ENCODE measurements at places on chromosomes 4 and X.

DNA sequence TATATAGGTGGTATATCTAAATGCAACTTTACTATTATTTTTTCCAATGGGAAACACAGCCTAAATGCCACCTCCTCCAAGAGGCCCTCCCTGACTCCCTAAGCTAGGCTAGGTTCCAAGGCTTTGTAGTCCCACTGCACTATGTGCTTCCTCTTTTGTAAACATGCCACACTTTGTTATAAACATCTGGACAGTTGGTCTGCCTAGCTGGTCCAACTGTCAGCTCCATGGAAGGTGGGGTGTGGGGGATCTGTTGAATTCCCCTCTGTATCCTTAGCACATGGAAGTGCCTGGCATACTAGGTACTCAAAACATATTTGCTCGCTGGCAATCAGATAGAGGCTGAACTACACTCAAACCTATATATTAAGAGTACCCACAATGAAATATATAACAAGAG, 63.4 kb downstream of the SLC9A7 start:
- DNase-seq = no peak

- DNase-seq = no peak
Observed at GRCh38 chr4:152357206-152357605, 178.7 kb downstream of the FBXW7 start.

GRCh38 chr4:16027626-16028025, 56.2 kb downstream of the PROM1 start:
- DNase-seq = no peak

DNA sequence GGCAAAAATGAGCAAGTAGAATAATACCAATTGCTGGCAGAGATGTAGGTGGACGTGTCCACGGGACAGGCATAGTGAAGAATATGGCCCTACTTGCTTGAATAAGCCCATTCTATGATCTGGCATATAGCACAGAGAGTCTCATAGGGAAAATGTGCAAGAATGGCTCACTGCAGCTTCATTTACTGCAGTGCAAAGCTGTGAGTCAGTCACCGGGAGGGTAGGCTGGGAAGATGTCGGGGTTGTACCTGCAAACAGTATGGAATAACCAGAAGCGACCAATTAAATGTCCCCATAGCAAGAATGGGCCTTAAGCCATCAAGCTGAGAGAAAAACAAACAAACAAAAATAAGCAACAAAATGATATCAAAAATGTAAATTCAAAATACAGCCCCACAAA, 74.3 kb downstream of the DHX15 start:
- DNase-seq = no peak

DNA sequence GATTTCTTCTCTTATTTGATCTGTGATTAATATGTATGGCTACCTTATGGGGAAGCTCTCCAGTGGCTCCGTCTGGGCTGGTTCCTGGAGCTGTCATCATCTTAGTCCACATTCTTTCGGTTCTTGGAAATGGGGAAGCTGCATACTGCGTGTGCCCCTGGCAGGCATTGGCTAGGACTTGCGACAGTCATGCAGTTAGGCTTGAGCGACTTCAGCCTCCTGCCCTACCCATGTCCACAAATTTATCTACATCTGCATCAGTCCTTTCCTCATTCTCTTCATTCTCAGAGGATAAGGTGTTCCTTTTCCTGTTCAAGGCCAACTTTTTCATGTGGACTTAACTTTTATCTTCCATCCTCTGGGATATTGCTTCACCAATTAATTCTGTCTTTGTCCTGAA, 214.2 kb downstream of the RELL1 start:
- no peak for DNase-seq

- DNase-seq = no peak
Observed at GRCh38 chr4:54215379-54216077, 13.6 kb upstream of the PDGFRA start.

GRCh38 chr4:136342666-136343065, 1189.6 kb downstream of the PCDH18 start:
- DNase-seq = no peak

GRCh38 chr4:188002323-188002722, 6.8 kb downstream of the ZFP42 start:
- DNase-seq = no peak

DNA sequence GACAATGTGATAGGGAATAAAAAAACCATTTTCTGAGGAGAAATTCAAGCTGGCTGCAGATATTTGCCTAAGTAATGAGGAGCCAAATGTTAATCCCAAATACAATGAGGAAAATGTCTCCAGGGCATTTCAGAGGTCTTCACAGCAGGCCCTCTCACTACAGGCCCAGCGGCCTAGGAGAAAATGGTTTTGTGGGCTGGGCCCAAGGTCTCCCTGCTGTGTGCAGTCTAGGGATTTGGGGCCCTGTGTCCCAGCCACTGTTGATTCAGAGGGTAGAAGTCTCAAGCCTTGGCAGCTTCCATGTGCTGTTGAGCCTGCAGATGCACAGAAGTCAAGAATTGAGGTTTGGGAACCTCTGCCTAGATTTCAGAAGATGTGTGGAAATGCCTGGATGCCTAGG, 778.7 kb downstream of the CENPC start:
- no peak for DNase-seq

DNA sequence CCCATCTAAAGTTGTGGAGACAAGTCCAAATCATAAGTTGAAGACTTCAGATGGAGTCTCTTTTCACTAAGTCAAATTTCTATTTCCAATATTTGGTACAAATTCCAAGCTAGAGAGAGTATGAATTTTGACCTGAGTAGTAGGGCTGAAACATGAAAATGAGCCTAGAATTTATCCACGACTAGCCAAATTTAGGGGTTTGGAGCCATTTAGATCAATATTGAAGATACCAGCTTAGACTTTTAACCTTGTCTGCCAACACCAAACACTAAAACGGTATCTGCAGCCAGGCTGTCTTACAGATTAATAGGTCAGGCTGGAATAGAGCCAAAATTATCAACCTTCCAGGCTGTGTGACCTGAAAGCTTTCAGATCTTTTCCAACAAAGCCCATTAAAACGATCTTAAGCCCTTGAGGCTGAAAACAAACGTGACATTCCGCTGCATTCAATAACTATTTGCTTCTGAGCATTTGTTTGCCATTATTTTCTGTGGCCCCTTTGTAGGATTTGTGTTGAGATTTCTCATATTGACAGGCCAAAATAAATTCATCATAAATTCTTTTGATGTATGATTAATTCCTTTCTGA, 268.7 kb upstream of the DKK2 start:
- DNase-seq = no peak

GRCh38 chr4:8906668-8906970, 35.0 kb upstream of the HMX1 start:
- DNase-seq = no peak

DNA sequence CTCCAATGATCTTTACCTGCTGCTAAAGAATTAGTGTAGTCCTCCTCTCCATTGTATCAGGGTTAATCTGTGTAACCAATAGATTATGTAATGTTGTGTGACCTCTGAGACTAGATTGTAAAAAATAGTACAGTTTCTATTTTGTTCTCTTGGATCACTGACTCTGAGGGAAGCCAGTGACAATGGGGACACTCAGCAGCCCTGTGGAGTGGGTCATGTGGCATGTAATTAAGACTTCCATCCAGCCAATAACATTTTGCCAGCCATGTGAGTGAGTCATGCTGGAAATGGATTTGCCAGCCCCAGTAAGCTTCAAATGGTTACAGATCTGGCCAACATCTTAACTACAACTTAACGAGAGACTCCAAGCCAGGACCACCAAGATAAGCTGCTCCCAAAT, 332.3 kb downstream of the PTTG2 start:
- DNase-seq = no peak

DNA sequence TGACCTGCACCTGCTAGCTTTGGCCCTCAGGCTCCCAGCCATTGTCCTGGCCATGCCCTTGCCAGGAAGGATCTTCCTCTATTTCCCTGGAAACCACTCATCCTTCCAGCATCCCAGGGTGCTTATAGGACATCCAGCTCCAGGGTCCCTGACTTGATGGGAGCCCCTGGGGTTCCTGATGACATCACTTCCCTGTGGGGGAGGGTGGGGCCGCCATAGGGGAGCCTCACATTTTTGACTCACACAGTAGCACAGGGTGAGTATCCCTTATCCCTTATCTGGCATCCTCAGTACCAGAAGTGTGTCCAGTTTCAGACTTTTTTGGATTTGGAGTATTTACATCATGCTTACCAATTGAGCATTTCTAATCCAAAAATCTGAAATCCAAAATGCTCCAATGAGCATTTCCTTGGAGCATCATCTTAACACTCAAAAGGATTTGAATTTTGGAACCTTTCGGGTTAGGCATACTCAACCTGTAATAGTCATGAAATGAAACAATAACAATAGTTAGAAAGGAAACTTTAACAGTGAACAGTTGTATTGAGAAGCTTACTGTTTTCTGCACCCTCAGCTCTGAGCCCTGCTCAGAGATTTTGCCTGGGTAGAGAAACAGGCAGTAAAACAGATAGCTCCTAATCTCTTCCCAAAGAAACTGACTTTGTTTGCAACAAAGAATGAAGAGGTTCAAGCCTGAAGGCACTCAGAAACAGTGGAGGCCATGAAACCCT, 22.1 kb downstream of the TNIP2 start:
- DNase-seq = no peak

DNA sequence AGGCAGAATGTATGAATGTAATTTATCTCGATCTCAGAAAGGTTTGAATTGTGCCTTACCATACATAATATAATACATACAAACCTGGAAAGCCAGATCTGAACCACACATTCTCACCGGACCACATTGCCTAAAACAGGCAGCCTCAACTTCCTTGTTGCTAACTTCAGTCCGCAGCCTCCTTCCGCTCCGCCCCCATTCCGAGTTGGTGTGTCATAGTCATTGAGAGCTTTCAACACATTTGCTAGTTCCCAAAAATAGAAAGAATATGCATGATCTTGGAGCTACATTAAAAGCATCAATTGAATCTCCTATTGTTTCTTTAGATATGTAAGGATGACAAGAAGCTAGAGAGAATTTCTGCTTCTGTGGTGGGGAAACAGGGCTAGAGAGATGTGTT, 127.2 kb downstream of the ARHGEF9 start:
- DNase-seq = no peak

DNA sequence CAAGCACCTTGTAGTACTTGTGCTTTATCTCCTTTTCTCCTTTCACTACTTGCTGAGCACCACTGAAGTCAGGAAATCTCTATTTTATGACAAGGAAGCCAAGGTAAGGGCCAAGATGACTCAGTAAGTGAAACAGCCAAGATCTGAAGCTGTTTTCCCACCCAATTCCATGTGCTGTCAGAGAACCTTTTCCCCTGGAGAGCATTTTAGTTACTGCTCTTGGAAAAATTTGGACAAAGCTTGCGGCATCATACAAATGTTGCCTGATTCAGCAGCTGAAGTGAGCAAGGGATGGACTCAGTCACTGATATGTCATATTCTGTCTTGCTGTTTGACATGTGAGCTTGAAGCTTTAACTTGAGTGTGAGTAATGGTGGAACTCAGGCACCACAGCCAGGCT, 391.4 kb downstream of the RAB28 start:
- no peak for DNase-seq

- DNase-seq = no peak
Observed at GRCh38 chr4:86356425-86357210, 3.2 kb downstream of the MAPK10 start.

DNA sequence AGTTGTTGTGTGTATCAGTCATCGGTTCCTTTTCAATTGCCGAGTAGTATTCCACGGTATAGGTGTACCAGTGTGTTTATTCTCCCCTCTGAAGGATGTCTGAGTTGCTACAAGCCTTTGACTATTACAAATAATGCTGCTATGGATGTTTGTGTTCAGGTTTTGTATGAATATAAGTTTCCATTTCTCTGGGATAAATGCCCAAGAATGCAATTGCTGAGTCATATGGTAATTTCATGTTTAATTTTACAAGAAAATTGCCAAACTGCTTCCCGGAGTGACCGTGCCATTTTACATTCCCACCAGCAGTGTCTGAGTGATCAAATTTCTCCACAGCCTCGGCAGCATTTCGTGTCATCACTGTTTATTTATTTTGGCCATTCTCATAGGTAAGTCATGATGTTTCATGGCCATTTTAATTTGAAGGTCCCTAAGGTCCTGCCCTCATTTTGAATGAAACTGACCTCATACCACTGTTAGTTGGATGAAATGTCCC, 73.9 kb downstream of the IRF2 start:
- no peak for DNase-seq

- no peak for DNase-seq
Observed at GRCh38 chrX:66035667-66036066, 4.2 kb downstream of the VSIG4 start.

DNA sequence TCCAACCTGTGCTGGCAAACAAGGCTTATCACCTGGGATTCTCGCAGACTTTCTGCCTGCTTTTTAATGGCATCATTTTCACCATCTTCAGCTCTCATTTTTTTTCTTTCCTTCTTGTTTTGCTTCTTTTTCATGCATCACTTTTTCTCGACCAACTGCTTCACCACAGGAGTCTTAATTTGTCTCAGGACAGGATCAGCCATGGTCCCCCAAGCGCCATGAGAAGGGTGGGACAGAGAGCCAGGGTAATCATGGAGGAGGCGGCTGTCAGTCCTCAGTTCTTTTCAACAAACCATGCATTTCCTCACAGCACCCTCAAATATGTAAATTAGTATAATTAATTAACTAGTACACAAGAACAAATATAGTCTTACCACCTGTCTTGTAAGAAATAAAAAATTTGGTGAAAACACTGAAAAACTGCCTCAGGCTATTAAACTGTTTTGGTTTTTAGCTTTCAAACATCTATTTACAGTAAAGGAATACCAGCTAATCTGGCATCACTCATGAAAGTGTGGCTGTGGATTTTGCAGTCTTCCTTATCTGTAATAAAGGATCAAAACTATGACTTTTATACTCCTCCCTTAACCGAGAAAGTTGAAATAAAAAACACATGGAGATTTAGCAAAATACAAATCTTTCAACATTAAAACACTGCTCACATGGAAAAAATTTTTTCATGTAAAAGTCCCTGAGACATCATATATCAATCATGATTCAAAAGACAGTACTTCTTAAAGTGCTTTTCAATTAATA, 19.1 kb downstream of the EIF4E start:
- DNase-seq = no peak

GRCh38 chrX:1807301-1807731, 192.5 kb downstream of the ASMT start:
- no peak for DNase-seq

- DNase-seq = no peak
Observed at GRCh38 chr4:14958436-14958835, 43.8 kb upstream of the CPEB2 start.

- no peak for DNase-seq
Observed at GRCh38 chrX:5807181-5807580, 421.5 kb downstream of the NLGN4X start.

DNA sequence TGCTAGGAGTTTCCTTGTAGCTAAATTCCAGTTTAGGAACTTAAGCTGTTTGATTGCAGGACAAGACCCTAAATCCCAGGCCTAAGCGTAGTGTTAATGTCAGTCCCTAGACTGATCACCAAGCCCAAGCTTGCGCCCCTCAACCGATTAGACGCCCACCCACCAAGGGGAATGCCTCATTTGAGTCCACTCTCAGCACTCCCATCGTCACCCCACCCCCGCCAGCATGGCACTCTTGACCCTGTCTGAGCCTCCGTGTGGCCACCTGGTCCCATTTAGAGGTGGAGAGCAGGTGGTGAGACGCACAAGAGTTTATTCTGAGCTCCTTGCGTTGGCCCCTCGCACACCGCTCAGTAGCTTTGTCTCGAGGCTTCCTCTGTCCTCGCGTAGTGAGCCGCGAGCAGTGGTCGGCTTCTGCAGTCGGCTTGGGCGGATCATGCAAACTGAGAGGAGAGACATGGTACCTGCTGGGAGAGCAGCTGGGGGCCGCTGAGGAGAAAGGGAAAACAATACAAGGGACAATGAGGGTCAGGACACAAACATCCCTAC, 48.5 kb upstream of the ZNF157 start:
- no peak for DNase-seq

GRCh38 chr4:176800891-176801534, 8.3 kb upstream of the VEGFC start:
- no peak for DNase-seq
